Spinal cord (tissue), 10 donors: ENCODE measurements at places on chromosomes 1 and 21. TPM values are rescaled to one million over a fixed set of nuclear protein-coding genes. Genes with fewer than 3 reads are reported as not detected.

Gene ORC1
- total RNA-seq, result 3.2 TPM

Gene SPATA1
- 1.8 TPM for total RNA-seq

Gene AKNAD1
- total RNA-seq, result 2.8 TPM

Gene S100A8
- 8.3 TPM for total RNA-seq

Gene LAMTOR2
- total RNA-seq, result 34.9 TPM

Gene IRF6
- total RNA-seq, result 0.99 TPM

Gene FCER1A
- total RNA-seq, result 0.28 TPM

Gene MIXL1
- total RNA-seq, result 0.22 TPM

Gene TMEM82
- not detected for total RNA-seq
